ENCODE measurements at places on chromosomes 5 and 9. TPM values are rescaled to one million over a fixed set of nuclear protein-coding genes. Genes with fewer than 3 reads are reported as not detected.

The FABP6 gene
- total RNA-seq: not detected

The ARAP3 gene
- total RNA-seq: 8.5 TPM

The IL5 gene
- total RNA-seq: not detected

DNA sequence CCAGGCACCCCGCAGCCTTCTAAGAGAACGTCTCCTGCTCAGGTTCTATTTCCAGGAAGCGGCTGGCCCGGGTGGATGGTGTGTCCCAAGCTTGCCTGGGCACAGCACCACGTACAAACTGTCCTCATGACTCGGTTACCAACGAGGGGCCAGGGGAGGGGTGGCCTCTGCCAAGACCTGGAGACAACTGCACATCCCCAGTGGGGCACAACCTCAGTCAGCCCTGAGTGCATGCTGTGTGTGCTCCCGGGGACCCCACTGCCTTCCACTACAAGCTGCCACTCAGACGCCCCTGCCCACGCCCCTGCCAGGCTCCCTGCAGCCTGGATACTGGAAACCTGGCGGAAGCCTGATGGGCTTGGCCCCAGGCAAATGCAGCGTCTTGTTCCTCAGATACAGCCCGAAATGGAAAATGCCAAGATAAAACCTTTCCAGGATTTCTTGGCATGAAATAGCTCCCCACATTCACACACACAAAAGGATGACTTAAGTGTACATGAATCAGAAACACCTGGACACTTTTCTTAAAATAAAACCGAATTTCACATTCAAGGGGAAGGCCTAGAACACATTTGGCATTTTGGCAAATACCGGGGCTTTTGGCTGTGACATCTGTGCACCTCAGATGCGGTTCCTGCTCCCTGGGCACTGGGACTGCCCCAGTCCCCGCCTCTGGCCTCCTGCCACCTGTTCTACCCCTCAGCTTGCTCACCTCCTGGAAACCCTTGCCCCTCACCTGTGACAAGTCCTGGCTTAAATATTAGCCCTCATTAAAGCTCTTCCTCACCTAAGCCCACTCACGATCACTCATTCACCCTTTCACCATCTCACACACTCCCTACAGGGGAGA is 62.5 kb downstream of the COL23A1 start:
- no peaks in the 10 kb centered on the region for H3K27me3 ChIP-seq
- H3K4me1 ChIP-seq: no peaks in the 10 kb centered on the region

- no peak for DNase-seq
- H3K4me3 ChIP-seq: no peak overlapping the region
- no peaks in the 10 kb centered on the region for H3K27me3 ChIP-seq
- no peak overlapping the region for H3K27ac ChIP-seq
- H3K36me3 ChIP-seq: no peaks in the 10 kb centered on the region
Observed at GRCh38 chr5:109905906-109906305, 216.2 kb downstream of the MAN2A1 start.

DNA sequence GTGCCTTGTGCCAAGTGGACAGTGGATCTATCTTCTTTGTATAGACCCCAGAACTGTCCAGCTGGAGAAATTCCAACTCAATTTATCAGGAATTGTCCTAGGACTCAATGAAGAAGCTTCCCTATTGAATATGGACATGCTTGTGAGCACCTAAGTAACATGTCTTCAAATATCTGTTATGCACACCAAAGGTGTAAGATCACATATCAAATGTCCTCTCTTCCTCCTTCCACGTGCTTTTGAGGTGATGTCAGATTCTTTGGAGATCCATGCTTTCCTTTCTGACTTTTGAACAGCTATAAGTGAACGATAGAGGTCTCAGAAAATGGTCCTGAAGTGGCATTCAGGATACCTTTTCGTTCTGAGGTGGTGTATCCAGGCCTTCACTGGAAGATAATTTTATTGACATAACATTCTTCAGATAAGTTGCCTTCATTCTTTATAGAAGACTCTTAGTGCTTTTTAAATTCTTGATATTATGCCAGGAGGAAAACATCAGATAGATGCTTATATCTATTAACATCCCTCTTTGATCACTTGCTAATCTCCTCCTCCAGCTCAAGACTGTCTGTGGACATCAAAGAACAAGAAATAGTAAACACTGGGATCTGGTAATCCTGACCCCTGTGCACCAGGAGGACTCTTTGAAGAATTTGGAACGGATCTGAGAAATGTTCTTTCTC is 246.4 kb downstream of the SMARCA2 start:
- H3K36me3 ChIP-seq: no peaks in the 10 kb centered on the region
- no peak overlapping the region for H3K4me3 ChIP-seq
- H3K4me1 ChIP-seq: no peaks in the 10 kb centered on the region

DNA sequence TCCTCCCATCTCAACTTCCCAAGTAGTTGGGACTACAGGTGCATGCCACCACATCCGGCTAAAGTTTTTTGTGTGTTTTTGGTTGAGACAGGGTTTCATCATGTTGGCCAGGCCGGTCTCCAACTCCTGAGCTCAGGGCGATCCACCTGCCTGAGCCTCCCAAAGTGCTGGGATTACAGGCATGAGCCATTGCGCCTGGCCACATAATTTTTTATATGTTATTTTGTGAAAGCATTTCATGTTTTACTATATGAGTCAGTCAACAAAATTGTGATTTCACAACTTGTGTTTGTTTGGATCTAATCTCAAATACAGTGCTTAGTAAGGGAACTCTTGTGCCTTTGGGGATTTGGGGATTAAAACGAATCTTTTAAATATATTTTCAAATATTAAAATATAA is 20.0 kb upstream of the FAM120AOS start:
- peaks cover 29% of the 10 kb centered on the region for H3K4me1 ChIP-seq
- no peak overlapping the region for H3K4me3 ChIP-seq
- no peak for DNase-seq
- peaks cover 49% of the 10 kb centered on the region for H3K36me3 ChIP-seq

DNA sequence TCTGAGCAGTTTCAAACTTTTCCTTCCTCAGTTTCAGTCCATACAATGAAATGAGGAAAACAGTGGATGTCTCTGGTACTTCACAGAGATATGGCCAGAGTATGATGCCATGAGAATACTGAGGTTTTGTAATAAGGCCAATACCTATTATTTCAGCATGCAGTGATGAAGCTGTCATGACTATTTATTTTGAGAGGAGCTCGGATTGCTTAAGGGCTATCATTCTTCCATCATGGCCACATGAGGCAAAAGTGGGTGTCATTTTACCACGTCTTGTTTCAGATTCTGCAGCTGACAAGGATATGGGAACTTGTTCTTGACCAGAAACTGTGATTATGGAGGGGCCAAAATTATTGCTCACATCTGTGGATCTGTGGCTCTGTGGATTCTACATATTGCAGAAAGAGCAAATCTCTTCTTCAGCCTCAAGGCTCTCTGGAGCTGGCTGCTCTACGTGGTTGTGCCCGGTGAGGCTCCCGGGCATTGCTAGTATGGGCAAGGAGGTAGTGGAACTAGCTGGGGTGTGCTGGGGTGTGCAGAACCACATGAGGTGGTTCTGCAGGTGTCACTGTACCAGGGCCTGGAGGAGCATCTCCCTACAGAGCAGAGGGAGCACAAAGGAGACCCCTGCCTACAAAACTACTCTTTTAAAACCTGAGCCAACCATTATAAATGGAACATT is 180.3 kb downstream of the SEMA6A start:
- no peak for DNase-seq
- no peaks in the 10 kb centered on the region for H3K27me3 ChIP-seq
- no peaks in the 10 kb centered on the region for H3K4me1 ChIP-seq
- no peak overlapping the region for H3K27ac ChIP-seq

- H3K27me3 ChIP-seq: peaks cover 20% of the 10 kb centered on the region
- H3K4me3 ChIP-seq: no peak overlapping the region
- H3K27ac ChIP-seq: no peak overlapping the region
- no peaks in the 10 kb centered on the region for H3K36me3 ChIP-seq
- no peak for DNase-seq
Observed at GRCh38 chr5:171270136-171270535, 38.9 kb upstream of the TLX3 start.

GRCh38 chr5:10607666-10608073 is 43.8 kb downstream of the ANKRD33B start:
- peaks cover 12% of the 10 kb centered on the region for H3K4me1 ChIP-seq
- H3K27ac ChIP-seq: no peak overlapping the region
- no peak for DNase-seq
- H3K36me3 ChIP-seq: no peaks in the 10 kb centered on the region

DNA sequence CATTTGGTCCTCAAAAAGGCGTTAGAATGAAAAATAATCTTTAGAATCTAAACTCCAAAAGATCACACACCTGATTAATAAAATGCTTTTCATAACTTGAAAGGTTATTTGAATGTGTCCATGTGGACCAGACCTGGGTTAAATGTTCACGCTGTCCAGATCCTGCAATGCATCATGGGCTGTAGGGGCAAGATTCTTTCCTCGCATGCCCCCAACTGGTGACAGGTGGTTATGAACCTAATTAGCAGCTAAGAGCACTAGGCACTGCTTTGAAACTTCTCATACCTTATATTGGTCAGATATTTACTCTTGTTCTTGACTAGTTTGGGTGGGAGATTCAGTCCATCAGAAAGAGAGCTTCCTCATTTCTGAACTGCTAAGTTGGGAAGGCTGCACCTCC is 19.3 kb upstream of the PIP5K1B start:
- no peak for DNase-seq
- no peaks in the 10 kb centered on the region for H3K4me1 ChIP-seq
- H3K36me3 ChIP-seq: no peaks in the 10 kb centered on the region
- H3K27ac ChIP-seq: no peak overlapping the region

GRCh38 chr9:93048566-93049448 is 9.7 kb upstream of the SUSD3 start:
- no peak overlapping the region for H3K4me3 ChIP-seq
- H3K4me1 ChIP-seq: peaks cover 23% of the 10 kb centered on the region
- peak; percentile 58 for DNase-seq
- peak overlapping the region; percentile 32 for H3K27ac ChIP-seq
- H3K36me3 ChIP-seq: peaks cover 4% of the 10 kb centered on the region

- H3K4me1 ChIP-seq: peaks cover 20% of the 10 kb centered on the region
- H3K27me3 ChIP-seq: no peaks in the 10 kb centered on the region
- H3K4me3 ChIP-seq: no peak overlapping the region
- DNase-seq: no peak
Observed at GRCh38 chr9:137252555-137253506, 1.7 kb downstream of the STPG3 start.

- peaks cover 17% of the 10 kb centered on the region for H3K27me3 ChIP-seq
- H3K27ac ChIP-seq: no peak overlapping the region
- peak; percentile 27 for DNase-seq
- H3K4me1 ChIP-seq: peaks cover 10% of the 10 kb centered on the region
Observed at GRCh38 chr9:132973713-132974112, 4.8 kb upstream of the GFI1B start.

GRCh38 chr5:156595132-156595787 is 254.8 kb upstream of the PPP1R2B start:
- no peaks in the 10 kb centered on the region for H3K36me3 ChIP-seq
- H3K27me3 ChIP-seq: peaks cover 23% of the 10 kb centered on the region
- no peaks in the 10 kb centered on the region for H3K4me1 ChIP-seq
- DNase-seq: no peak

DNA sequence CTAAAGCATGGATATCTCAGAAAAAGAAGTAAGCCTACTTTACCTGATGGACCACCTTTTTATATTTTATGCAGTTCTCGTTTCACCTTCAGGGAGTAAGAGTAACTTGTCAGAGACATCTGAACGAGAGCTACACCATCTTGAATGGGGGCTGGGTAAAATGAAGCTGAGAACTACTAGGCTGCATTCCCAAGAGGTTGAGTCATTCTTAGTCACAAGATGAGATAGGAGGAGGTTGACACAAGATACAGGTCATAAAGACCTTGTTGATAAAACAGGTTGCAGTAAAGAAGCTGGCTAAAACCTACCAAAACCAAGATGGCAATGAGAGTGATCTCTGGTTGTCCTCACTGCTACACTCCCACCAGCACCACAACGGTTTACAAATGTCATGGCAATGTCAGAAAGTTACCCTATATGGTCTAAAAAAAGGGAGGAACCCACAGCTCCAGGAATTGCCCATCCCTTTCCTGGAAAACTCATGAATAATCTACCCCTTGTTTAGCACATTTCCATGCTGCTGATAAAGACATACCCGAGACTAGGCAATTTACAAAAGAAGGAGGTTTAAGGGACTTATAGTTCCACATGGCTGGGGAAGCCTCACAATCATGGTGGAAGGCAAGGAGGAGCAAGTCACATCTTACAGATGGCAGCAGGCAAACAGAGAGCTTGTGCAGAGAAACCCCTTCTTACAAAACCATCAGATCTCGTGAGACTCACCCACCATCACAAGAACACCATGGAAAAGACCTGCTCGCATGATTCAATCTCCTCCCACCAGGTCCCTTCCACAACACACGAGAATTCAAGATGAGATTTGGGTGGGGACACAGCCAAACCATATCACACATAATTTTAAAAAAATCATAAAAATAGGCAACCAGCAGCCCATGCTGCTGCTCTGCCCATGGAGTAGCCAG is 62.5 kb downstream of the GIN1 start:
- H3K4me3 ChIP-seq: no peak overlapping the region
- H3K36me3 ChIP-seq: peaks cover 2% of the 10 kb centered on the region
- H3K4me1 ChIP-seq: peaks cover 2% of the 10 kb centered on the region
- H3K27ac ChIP-seq: no peak overlapping the region
- DNase-seq: no peak

DNA sequence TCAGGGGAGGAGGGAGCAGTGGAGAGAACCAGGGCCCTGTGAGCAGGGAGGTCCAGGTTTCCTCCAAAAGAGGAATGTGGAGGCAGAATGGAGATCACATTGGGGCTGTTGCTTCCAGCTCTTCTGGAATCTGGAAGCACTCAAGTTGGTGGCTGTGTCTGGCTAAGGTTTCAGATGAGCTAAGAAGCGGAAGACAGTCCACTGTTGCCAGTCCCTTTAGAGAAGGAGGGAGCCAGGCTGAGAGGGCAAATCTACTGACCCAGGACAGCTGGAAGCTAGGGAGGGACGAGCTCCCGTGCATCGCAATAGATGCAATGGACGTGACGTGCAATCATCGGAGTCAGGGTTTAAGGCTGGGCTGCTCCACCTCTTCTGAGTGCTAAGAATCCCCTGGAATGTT is 71.2 kb downstream of the TENT4A start:
- no peak overlapping the region for H3K27ac ChIP-seq
- H3K4me1 ChIP-seq: peaks cover 35% of the 10 kb centered on the region
- H3K36me3 ChIP-seq: no peaks in the 10 kb centered on the region
- H3K27me3 ChIP-seq: no peaks in the 10 kb centered on the region

DNA sequence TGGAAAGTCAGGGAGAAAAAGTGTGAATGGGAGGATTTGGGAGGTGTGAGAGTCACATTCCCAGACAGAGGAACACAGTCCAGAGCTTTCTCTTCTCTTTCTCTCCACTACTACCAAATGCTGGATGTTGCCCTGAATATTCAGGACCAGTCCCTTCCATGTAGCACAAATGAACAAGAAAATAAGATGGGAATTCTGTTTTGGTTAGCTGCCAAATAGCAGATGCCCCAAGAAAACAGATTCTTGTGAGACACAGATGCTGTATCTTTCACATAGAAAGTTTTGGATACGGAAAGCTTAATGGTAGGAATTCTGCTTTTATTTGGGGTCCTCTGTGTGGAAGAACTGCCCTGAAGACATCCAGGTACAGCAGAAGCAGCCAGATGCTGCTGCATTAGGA is 37.8 kb downstream of the PRLR start:
- H3K4me3 ChIP-seq: no peak overlapping the region
- no peaks in the 10 kb centered on the region for H3K36me3 ChIP-seq
- no peak overlapping the region for H3K27ac ChIP-seq
- H3K4me1 ChIP-seq: no peaks in the 10 kb centered on the region

GRCh38 chr5:138489683-138490061 is 24.4 kb downstream of the EGR1 start:
- H3K4me1 ChIP-seq: peaks cover 11% of the 10 kb centered on the region
- no peak overlapping the region for H3K4me3 ChIP-seq
- H3K36me3 ChIP-seq: no peaks in the 10 kb centered on the region
- H3K27me3 ChIP-seq: peaks cover 29% of the 10 kb centered on the region
- no peak overlapping the region for H3K27ac ChIP-seq

GRCh38 chr5:59874675-59875074 is 18.9 kb downstream of the PDE4D start:
- no peak overlapping the region for H3K4me3 ChIP-seq
- H3K27me3 ChIP-seq: peaks cover 3% of the 10 kb centered on the region
- H3K4me1 ChIP-seq: no peaks in the 10 kb centered on the region
- no peak for DNase-seq

Data from activated CD8-positive, alpha-beta T cell treated with anti-CD3 and anti-CD28 coated beads, Interleukin-2, amount 10 ng/mL, durations not matched to agents 7 days and 5 days (primary cell).